Activated CD4-positive, CD25-positive, alpha-beta regulatory T cell (primary cell): ENCODE measurements at places on chromosomes 4 and X.

DNA sequence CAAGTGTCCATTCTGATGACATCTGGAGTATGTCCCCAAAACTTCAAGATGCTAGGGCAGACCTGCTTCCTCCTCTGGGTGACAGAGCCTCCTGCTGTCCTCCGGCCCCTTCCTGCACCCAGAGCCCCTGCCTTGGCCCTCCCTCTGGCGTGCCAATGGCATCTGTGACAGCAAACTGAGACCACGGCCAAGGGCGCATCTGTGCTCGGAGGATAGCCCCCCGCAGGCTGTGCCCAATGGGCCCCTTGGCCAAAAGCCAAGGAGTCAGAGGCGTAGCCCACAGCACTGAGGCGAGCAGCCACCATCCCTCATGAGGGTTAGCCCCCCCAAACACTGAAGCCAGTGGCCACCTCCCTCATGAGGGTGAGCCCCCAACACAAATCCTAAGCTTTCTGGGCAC lies 7.9 kb downstream of the LRPAP1 start:
- no peak for DNase-seq

- DNase-seq, result no peak
Observed at GRCh38 chr4:1910643-1911042, 39.5 kb downstream of the NSD2 start.

DNA sequence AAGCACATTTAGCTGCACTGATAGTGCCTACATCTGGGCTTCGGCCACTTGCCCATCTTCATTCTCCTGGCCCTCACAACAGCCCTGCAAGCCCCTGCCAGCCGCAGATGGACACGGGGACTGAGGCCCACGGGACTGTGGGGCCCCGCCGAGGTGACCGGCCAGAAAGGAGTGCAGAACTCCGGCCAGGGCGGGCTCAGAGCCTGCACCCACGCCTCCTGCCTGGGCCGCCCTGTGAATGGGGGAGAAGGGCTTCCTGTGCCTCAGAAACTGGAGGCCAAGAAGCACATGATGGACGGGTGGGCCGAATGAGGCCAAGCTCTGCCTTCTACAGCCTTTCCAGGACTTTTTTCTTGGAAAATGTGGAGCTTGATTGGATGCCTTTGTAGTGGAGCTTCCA lies 35.7 kb upstream of the HGFAC start:
- no peak for DNase-seq

DNA sequence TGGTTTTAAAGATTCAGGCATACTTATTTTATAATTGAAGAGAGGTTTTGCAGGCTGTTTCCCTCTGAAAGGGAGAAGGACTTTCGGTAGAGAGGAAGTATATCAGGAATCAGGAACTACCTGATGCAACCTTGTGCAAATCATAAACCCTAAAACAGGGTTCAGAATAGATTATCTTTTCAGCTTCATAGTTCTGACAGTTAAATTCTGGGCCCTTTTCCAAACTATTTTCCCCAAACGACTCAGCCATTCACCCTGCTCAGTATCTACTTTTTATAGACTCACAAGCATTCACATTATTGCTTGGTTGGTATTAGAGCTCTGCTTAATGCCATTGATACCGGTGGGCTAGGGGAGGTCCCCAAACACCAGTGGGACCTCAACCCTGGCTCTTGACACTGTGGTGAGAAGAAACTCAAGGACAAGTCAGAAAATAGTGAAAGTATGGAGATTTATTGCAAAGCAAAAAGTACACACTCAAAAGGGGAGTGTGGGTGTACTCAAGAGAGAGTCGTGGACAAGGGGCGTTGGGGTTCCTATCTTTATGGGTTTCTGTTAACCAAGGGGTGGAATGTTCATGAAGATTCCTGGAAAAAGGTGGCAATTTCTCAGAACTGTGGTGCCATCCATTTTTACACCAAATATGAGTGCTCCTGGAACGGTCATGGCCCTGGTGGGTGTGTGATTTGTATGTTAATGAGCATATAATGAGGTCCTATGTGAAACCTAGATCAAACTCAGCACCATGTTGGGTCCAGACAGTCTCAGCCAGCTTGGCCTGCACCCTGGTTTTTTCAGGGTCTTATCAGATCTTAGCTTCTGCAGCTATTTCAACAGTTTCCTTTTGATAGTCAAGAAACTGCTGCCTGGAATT lies 238.3 kb downstream of the DCLK2 start:
- no peak for DNase-seq

GRCh38 chr4:14110407-14110806 lies 482.9 kb upstream of the BOD1L1 start:
- no peak for DNase-seq

DNA sequence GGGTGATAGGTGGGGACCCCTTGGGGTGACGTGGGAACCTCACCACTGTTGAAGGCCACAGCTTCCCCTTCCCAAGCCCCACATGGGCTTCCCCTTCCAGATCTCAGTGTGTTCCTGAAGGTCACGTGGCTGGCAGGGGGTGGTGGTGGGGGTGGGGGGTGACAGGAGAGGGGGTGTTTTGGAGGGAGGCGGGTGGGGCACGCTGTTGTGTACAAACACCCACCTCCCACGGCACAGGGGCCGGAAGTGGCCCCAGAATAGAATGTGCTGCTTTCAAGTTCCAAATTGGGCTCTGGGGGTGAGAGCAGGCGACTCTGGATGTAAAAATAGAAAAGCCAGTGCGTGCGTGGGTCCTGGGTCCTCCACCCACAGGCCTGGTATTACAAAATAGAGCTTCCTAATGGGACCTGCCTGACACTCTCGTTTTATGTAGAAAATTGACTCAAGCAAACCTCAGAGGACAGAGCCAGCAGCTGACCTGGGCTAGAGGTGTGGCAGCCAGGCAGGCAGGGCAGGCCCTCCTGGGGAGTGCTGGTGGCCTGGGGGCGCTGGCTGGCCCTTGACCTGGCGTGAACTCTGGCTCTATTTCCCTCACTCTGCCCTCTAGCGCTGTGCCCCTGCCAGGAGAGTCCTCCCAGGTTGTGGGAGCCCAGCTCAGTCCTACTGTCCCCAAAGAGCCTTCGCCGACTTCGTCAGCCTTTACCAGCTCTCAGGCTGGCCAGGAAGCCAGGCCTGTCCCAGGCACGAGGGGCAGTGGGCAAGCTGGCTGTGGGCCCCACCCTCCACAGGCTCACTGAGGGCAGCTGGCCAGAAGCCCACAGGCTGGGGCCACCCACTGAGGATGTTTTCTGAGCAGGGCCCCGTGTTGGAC lies 5.4 kb upstream of the SH3BP2 start:
- DNase-seq, result no peak

DNA sequence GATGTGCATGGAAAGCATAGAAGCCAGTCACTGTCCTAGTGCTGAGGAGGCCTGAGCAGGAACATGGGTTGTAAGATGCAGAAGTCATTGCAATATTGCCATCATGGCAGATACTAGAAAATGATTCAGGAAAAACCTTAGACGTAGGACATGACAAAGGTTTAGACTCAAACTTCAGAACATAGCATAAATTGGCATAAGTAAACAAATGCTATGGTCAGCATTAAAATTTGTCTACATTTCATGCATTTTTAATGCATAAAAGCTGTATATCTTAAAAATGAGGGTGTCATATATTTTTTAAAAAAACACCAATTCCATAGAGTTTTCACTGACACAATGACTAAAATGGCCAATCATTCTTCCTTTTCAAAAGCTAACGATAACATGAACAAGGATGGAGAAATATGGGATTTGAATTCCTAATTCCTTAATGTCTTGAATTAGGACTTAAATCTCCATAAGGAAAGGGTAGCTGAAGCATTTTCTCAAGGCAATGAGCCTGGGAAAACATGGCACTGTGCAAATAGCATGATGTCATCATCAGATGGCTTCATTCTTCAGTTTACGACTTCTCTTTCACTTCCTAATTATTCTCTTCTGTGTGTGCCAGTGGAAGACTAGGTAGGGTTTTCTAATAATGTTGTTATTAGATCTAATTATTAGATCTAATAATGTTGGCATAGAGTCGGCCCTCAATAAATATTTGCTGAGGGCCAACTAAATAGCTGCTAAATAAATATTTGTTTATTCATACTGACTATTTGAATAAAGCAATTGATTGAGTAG lies 125.1 kb upstream of the FRG1 start:
- no peak for DNase-seq

GRCh38 chrX:10387011-10387410 lies 230.2 kb downstream of the CLCN4 start:
- DNase-seq, result no peak

DNA sequence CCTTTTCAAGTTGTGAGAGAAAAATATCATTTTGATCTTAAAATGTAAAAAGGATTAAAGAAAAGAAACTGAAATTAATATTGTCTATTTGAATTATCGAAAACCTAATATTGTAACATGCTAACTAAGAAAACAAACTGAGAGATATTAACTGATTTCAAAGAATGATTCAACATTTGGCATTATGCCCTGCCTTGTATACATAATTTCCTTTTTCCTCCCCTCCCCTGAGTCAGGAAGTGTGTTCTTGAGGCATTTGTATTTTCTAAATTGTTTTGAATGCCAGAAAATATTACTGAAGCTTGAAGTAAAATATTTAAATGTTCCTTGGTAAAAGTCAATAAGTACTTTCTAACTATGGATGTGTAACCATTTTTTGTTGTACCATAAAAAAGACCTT lies 49.4 kb downstream of the RPS6KA3 start:
- DNase-seq, result no peak
